ENCODE measurements at places on chromosomes 5 and 9.
A peak's percentile ranks its signal among the peaks of the same experiment; 100 is the strongest.

- DNase-seq, result no peak
Observed at GRCh38 chr5:73534011-73534644, 31.3 kb downstream of the ANKRA2 start.

- DNase-seq, result no peak
Observed at GRCh38 chr9:87599901-87600610, 102.4 kb downstream of the DAPK1 start.

- DNase-seq, result peak; percentile 84
Observed at GRCh38 chr5:95631991-95632675, 12.2 kb downstream of the GPR150 start.

GRCh38 chr5:52838326-52839015, 50.8 kb downstream of the ITGA1 start:
- DNase-seq, result no peak

- no peak for DNase-seq
Observed at GRCh38 chr9:9893837-9894236, 719.0 kb downstream of the PTPRD start.

DNA sequence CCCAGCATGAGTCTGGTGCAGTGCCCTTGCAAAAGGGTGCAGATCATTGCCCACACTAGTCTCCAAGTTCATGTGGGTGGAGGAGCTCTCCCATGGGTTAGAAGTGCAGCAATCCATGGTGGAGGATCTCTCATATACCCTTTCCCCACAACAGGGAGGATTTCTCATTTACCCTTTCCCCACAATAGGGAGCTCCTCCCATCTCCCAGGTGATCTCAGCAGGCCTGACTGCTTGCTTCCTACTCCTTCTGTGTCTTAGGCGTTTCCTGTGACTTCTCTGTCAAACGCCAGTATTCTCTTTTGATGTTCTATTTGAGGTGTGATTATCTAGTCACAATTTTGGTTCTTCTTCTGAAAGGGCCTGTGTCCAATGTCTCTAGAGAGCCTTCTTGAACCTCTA, 133.8 kb upstream of the RFX3 start:
- DNase-seq, result no peak

- DNase-seq, result no peak
Observed at GRCh38 chr9:3224931-3225330, 300.9 kb downstream of the RFX3 start.

Measured in erythroblast (primary cell).